ENCODE measurements at places on chromosomes 7 and 10.

DNA sequence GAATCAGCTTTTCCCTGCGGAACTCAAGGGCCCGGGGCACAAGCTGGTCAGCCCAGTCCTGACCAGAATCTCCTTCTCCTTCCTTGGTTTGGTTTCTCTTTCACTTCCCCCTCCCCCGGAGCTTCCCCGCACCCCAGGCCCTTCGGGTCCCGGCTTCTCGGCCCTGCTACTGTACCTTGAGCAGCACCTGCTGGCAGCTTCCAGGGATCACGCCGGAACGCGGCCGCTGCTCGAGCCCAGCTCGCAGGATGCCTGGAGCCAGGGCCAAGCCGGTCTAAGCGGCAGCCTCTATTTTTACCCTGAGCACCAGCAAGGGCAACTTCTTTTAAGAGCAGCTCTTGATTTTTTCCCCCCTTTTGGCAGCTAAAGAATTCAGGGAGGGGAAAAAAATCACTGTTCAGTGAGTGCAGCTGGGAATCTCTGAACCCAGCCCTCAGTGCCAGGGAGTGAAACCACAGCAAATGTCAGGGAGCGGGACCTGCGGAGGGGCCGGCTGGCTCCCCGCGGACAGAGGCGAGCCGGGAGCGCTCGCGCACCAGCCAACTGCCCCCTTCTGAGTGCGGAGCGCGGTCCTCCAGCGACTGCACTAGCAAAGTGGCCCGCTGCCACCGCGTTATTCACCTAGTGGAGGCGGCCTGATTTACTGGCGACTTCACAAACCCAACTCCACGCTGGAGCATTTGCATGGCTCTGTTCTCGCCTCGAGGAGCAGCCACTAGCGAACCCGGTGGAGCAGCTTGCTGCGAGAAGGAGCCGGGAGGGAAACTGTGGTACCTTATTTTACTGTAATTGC, 2.4 kb upstream of the INHBA start:
- peak; percentile 12 for DNase-seq

- no peak for DNase-seq
Measured at GRCh38 chr10:118106426-118106825, 59.7 kb upstream of the RAB11FIP2 start.

- DNase-seq, result no peak
Measured at GRCh38 chr10:125534515-125534914, 148.4 kb downstream of the TEX36 start.

GRCh38 chr10:110848106-110848505, 23.6 kb upstream of the PDCD4 start:
- DNase-seq, result no peak

DNA sequence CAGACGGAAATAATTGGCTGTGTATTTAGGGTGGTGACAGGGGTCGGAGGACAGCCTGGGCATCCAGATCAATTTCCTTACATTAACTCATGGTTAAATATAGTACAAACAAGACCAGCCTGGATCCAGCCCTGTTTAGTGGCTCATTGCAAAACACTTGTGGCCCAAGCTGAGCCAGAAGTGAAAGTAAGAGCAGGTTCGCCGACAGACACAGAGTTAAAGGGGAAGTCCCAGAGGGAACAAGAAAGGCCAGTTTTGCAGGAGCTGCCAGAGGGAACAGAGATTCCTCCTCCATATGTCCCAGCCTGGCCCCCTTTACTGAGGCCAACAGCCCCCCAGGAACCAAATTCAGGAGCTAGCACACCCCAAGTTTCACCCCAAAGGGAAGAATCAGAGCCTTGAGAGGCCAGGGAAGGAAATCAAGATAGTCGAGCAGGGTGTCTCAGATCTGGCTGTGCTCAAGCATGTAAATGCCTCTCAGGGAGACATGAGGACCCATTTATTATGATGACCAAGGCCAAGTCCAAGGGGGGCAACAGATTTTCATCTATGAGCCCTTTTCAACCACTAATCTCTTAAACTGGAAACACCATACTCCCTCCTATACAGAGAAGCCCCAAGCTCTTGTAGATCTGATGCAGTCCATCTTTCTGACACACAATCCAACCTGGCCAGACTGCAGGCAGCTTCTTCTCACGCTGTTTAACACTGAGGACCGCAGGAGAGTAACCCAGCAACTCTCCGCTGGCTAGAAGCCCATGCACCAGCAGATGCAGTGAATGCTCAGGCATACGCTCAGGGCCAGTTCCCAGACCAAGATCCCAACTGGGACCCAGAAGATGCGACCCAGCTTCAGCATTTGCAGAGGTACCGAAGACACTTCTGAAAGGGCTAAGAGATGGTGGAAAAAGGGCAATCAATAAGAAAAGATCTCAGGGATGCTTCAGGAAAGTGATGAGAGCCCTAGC, 15.9 kb upstream of the ADCK2 start:
- DNase-seq, result no peak

DNA sequence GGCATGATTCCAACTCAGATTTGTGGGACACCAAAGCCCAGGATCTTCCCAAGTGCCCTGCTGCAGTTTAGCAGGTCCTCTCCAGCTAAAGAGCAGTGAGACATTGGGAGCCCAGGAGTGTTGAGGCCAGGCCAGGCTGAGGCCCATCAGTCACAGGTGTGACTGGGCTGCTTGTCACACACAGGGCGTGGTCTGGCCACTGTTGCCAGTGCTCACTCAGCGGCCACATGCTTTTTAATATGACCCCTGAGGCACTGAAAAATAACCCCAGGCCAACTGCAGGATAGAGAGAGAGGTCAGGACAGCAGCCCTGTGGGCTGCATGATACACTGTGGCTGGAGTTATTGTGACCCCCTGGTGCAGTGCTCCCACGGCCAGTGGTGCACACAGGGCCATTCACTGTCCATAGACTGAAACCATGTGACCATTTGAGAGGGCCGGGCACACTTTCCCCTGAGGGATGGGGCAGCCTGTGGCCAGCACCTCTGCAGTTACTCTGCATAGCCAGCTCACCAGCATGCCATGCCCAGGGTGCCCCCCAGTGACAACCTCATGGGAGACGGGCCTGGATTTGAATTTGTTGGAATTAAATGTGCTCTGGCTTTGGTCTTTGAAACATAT, 4.2 kb downstream of the GDF2 start:
- DNase-seq, result no peak

DNA sequence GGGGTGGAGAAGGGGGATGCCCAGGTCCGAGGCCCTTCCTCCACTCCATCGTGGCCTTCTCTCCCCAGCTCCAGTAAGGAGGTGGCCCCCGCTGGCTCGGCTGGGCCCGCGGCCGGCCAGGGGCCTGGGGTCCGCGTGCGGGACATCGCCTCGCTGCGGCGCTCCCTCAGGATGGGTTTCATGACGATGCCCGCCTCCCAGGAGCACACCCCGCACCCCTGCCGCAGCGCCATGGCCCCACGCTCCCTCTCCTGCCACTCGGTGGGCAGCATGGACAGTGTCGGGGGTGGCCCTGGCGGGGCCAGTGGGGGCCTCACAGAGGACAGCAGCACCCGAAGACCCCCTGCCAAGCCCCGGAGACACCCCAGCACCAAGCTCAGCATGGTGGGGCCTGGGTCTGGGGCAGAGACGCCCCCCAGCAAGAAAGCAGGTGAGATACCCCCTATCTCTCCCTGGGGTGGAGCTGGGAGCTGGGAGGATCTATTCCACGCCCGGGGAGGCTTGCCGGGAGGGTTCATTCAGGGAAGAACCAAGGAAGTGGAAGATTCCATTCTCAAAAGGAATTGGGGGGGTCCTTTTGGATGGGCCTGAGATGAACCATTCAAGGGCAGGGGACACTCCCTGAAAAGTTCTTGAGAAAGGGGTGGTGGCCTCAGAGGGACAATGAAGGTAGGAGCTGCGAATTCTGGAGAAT, 3.2 kb downstream of the NYAP1 start:
- no peak for DNase-seq

DNA sequence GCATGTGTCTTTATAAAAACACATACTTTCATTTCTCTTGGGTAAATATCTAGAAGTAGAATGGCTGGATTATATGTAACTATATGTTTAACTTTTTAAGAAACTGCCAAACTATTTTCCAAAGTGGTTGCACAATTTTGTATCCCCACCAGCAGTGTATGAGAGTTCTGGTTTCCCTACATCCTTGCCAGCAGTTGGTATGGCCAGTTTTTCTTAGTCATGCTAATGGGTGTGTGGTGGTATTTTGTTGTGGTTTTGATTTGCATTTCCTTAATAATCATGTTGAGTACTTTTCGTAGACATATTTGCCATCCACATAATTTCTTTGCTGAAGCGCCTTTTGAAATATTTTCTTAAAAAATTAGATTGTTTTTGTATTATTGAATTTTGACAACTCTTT, 60.3 kb downstream of the NEUROG3 start:
- no peak for DNase-seq

DNA sequence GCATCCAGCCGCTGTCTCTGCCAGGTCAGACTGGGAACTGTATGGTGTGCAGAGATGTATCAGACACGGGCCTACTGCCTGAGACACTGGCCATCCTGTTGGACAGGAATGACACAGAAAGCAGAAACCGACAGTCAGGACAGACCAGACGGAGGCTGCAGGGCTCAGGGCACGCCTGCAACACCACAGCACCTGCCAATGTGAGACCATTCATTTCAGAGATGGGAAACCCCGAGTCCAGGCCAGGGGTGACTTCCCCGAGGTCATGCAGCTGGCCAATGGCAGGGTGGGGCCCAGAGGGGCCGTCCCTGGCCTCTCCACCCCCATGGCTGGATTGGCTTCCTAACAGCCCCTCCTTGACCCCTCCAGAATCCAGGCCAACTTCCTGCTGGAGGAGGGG, 34.7 kb downstream of the GRID1 start:
- DNase-seq, result no peak

DNA sequence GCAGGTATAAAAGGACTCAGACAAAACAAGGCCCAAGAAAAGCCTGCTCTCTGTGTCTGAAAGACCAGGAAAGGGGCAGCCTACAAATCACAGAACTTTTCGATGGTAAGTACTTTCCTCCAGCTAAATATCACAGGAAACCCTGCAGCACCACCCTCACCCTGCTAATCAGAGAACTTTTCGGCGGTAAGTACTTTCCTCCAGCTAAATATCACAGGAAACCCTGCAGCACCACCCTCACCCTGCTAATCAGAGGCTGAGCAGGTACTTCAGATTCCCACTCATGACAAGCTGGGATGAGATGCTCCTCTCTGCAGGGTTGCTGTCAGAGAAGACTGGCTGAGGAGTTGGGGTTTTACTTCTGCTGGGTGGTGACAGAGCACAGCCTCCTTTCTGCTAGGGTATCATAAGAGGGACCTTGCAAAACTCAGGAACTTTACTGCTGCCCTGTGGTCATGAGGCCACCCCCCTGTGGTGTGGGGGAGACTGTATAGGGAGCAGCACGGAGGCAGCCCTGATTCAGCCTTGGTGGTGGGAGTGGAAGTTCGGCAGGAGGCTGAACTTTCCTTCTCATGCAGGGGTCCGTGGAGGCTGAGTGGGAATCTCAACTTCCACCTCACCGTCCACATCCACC, 7.2 kb downstream of the WDR37 start:
- DNase-seq, result no peak

DNA sequence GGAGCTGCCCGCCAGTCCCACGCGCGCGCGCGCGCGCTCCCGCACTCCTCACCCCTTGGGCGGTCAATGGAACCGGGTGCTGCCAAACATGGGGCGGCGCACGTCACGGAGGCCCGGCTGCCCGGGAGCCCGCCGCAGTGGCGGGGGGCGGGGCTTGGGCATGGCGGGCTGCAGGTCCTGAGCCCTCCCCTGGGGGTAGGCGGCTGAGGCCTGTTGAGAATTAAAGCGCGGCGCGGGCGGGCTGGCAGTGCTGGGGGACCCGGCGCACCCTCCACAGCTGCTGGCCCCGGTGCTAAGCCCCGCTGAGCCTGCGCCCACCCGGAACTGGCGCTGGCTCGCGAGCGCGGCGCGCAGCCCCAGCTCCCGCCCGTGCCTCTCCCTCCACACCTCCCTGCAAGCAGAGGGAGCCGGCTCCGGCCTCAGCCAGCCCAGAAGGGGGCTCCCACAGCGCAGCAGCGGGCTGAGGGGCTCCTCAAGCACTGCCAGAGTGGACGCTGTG, 634.2 kb downstream of the ANKRD7 start:
- no peak for DNase-seq

DNA sequence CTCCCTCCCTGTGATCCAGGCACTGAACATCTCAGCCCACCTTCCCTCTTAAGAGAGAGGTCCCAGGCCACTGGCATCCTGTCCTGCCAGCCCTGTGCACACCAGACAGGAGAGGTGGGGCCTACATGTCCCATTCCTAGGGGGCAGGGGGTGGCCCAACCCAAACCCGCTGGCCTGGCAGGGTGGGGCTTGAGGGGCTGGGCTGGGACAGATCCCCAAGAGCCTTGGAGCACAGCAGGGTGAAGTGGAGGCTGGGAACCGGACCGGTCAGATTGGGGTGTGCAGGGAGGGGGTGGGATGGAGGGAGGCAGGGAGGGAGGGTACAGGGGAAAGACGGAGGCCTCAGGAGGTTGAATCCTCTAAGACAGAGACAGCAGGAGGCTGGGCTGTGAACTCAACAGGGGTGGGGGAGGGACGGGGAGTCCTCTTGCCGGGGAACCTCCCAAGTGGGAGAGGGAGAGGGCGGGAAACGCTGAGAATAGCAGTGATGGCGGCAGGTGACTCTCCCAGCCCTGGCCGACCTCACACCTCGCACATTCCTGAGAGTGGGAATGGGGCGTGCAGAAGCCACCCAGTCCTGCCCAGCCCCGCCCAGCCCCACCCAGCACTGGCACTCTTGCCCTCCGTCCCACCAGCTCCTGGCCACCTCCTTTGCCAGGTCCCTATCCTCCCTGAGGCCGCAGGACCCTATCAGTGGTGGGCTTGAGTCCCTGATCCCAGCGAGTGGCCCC, 6.7 kb downstream of the TSC22D4 start:
- DNase-seq, result no peak

DNA sequence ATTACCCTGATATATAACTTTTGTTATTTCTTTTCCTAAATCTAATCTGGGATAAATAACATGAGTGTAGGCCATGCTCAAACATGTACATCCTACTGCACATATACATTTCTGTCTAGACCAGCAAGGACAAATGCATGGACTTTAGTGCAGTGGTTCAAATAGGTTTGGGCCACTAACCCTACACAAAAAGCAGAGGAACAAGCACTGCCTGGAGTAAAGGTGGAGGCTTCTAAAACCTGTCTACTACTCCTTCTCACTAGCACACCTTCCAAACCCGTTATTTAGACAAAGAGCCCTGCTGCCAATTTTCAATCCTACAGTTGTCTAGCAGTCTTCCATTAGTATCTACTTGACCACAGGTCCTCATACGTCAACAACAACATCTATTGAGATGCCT, 34.8 kb downstream of the SGCE start:
- DNase-seq, result no peak

Measured in activated CD8-positive, alpha-beta memory T cell treated with anti-CD3 and anti-CD28 coated beads for 1 hour (primary cell).